ENCODE measurements at places on chromosomes 12 and 14. TPM values are rescaled to one million over a fixed set of nuclear protein-coding genes. Genes with fewer than 3 reads are reported as not detected.

DNA sequence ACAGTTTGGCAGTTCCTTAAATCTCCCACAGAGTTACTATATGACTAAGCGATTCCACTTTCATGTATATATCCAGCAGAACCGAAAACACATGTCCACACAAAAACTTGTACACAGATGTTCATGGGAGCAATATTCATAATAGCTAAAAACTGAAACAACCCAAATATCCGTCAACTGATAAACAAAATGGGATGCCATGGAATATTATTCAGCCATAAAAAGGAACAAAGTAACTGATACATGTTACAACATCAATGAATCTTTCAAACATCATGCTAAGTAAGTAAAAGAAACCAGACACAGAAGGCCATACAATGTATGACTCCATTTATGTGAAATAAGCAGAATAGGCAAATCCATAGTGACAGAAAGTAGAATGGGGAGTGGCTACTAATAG lies 80.2 kb upstream of the GPHB5 start:
- H3K36me3 ChIP-seq, result peaks cover 11% of the 10 kb centered on the region
- no peak for DNase-seq
- H3K4me3 ChIP-seq, result no peak overlapping the region
- H3K27ac ChIP-seq, result no peak overlapping the region

DNA sequence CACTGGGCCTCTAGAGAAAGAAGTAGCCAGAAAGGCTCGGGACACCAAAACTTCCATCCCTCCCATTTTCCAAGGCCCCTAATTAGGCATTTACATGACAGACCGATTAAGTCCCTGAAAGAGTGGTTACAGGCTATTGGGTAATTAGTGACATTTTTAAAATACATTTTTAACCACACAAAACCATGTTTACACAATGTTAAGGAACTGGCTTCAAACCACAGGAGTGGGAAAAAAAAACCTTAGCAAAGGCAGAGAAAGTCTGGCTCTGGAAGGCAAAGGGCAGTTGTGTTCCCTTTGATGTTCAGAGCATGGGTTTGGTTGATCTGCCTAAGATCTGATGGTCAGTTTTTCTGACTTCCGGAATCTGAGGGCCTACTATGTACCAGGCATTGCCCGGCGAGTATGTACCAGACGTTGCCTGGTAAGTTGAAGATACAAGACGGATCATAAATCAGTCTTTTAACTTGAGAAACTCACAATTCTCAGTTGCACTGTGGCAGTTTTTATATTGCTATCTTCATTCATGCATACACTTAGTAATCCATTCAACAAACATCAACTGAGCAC lies 576.5 kb downstream of the MED13L start:
- no peak for DNase-seq
- no peaks in the 10 kb centered on the region for H3K36me3 ChIP-seq
- H3K27me3 ChIP-seq, result peaks cover 1% of the 10 kb centered on the region

- no peak for DNase-seq
- no peaks in the 10 kb centered on the region for H3K27me3 ChIP-seq
- H3K36me3 ChIP-seq, result no peaks in the 10 kb centered on the region
Observed at GRCh38 chr14:58677996-58678395, 40.2 kb downstream of the DACT1 start.

DNA sequence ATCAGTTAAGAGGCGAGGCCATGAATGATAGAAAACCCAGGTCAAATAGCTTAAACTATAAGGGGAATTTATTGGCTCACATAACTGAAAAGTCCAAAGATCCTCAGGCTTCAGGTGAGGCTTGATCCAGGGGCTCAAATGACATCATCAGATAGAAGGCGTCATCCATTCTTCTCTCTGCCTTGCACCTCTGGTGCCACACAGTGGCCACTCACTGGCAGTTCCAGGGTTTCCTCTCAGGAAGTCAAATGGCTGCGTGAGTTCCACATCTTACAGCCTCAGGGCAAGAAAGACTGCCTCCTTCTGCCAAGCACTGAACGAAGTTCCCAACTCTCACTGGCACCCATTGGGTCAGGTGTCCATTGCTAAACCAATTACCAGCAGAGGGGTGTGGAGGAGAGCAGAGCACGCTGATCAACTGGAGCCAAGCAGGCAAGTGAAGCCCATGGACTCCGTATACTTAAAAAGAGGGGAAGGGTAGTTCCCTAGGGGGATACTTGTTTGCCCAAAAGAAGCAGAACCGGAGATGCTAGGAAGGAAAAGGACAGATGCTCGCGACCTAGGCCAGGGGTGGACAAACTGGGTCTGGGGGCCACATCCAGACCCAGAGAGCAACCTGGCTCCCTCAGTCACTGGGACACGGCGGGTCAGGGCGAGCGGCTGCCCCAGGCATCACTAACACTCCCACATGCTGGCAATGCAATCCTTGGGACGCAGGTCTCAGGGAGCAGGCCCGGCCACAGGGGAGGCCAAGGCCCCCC lies 69.3 kb downstream of the SERPINA3 start:
- no peak for DNase-seq
- H3K4me3 ChIP-seq, result no peak overlapping the region
- peaks cover 3% of the 10 kb centered on the region for H3K4me1 ChIP-seq
- no peak overlapping the region for H3K27ac ChIP-seq
- H3K27me3 ChIP-seq, result no peaks in the 10 kb centered on the region

DNA sequence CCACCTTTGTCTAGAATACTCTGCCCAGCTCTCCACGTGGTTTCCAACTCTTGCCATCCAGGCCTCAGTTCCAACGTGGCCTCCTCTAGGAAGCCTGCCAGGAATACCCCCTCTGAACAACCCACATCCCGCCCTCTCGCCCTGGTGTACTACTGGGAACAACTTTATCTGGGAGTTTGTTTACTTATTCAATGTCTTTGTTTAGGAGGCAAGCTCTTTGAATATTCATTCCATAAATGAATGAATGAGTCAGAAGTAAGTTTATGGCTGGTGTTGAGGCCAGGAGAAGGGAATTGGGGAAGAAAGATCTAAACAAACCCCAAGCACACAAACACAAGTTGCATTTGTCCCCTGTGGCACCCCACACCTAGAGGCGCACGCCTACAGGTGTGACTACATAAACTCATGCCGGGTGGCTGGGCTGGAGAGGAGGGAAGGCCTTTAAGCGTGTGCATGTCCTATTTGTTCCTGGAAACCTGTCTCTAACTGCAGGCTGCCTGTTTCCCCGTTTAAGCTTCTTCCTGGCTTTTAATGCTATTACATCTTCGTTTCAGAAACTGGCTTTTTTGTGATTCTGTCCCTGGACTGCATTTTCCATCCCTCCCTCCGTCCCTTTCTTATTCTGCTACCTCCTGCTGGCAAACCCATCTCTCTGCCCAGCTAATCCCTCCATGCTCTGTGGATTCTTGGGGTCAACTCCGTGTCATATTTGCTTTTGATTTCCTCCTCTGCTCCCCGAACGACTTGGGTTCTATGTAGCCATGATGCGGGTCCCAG lies 57.9 kb downstream of the FZD10 start:
- no peak overlapping the region for H3K27ac ChIP-seq
- no peak for DNase-seq
- H3K36me3 ChIP-seq, result no peaks in the 10 kb centered on the region

DNA sequence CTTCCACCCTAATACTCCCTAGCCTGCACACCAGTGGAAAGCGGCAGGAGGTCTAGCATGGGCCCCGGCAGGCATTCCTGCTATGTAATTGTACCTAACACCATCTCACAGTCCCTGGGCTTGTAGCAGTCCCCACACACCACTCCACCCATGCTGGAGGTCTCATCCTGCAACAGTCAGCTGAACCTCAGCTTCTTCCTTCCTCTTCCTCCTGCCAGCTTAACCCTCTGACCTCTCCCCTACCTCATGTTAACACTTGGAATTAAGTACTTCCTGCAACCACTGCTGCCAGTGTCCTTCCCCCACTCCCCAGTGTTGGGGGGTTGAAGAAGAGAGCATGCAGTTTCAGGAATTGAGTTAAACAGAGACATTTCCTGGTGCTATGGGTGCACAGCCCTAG lies 7.6 kb downstream of the ADCY4 start:
- no peaks in the 10 kb centered on the region for H3K36me3 ChIP-seq
- H3K4me1 ChIP-seq, result peaks cover 4% of the 10 kb centered on the region
- H3K4me3 ChIP-seq, result no peak overlapping the region
- DNase-seq, result no peak
- H3K27me3 ChIP-seq, result peaks cover 44% of the 10 kb centered on the region

- H3K36me3 ChIP-seq, result no peaks in the 10 kb centered on the region
- peaks cover 3% of the 10 kb centered on the region for H3K4me1 ChIP-seq
- no peak for DNase-seq
- H3K27me3 ChIP-seq, result no peaks in the 10 kb centered on the region
- H3K27ac ChIP-seq, result no peak overlapping the region
- no peak overlapping the region for H3K4me3 ChIP-seq
Observed at GRCh38 chr14:74636424-74637177, 24.6 kb upstream of the LTBP2 start.

GRCh38 chr14:82422230-82422629 lies 888.6 kb upstream of the SEL1L start:
- H3K27ac ChIP-seq, result no peak overlapping the region
- DNase-seq, result no peak
- H3K4me3 ChIP-seq, result no peak overlapping the region
- no peaks in the 10 kb centered on the region for H3K27me3 ChIP-seq
- no peaks in the 10 kb centered on the region for H3K4me1 ChIP-seq

DNA sequence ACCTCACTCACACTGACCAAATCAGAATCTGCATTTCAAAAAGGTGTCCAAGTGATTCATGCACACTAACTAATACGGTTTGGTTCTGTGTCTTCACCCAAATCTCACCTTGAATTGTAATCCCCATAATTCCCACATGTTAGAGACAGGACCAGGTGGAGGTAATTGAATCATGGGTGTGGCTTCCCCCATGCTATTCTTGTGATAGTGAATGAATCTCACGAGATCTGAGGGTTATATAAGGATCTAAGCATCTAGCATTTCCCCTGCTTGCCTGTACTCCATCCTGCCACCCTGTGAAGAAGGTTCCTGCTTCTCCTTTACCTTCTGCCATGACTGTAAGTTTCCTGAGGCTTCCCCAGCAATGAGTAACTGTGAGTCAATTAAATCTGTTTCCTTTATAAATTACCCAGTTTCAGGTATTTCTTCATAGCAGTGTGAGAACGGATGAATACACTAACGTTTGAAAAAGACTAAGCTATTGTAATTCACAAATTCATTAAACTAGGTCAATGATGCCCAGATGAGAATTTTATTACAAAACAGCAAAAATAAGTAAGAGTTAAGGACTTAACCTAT lies 759.1 kb downstream of the GALC start:
- no peaks in the 10 kb centered on the region for H3K27me3 ChIP-seq
- no peaks in the 10 kb centered on the region for H3K4me1 ChIP-seq
- no peak overlapping the region for H3K4me3 ChIP-seq
- no peak overlapping the region for H3K27ac ChIP-seq

GRCh38 chr12:33602515-33602914 lies 162.9 kb upstream of the SYT10 start:
- no peaks in the 10 kb centered on the region for H3K36me3 ChIP-seq
- H3K4me1 ChIP-seq, result no peaks in the 10 kb centered on the region
- H3K4me3 ChIP-seq, result no peak overlapping the region
- H3K27ac ChIP-seq, result no peak overlapping the region
- DNase-seq, result no peak
- no peaks in the 10 kb centered on the region for H3K27me3 ChIP-seq

DNA sequence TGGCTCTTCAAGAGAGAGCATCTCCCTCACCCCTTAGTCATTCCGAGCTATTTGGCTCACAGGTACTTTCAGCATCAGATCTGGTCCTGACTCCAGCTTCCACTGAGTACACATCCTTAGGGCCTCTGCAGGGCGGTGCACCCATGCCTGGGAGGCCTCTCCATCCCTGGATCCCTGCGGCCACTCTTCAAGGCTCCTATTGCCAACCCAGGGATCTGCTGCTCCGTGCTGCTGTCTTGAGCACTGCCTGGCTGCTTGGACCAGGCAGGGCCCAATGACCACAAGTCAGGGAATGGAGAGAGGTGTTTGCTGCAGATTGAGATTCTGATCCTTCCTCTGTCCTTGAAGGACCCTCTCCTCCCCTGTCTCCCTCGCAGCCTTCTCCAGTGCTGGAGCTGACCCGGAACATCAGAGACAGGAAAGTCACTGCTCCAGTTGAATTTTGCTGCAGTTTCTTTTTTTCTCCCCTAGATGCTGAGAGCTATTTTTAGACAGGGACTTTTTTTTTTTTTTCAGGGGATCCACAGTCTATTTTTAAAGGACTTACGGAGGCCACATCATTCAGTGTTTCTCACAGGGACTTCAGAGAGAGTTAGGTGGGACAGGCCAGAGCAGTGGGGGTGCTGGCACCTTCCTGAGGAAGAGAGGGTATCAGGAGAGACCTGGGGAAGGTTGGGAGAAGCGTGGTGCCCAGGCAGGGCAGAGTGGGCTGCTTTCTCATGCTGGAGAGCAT lies 50.1 kb upstream of the KCNA1 start:
- H3K27me3 ChIP-seq, result peaks cover 7% of the 10 kb centered on the region
- H3K4me3 ChIP-seq, result no peak overlapping the region
- no peaks in the 10 kb centered on the region for H3K36me3 ChIP-seq
- DNase-seq, result no peak
- H3K27ac ChIP-seq, result no peak overlapping the region

DNA sequence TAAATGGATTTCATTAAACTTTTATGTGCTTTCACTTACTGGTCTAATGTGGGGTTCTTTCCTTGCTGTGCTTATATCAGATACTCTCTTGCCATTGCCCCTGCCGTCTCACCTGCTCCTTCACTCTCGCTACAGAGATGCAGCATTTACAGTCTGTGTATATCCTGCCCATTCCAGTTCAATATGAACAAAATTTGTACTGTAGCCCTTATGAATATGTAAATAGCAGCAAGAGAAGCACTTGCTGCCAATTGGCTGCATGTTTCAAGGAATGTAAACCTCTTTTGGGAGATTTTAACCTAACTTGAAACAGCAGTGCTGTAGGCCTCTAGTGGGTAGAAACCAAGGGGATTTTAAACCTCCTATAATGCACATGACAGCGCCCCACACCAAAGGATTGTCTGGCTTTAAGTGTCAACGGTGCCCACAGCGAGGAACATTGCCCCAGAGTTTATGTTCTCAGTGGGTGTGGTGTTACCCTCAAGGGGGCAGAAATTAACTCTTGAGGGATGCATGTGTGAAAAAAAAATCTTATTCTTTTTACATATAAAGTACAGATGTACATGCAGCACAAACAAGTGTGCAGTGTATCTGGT lies 19.1 kb downstream of the PCNX1 start:
- H3K27me3 ChIP-seq, result no peaks in the 10 kb centered on the region
- H3K36me3 ChIP-seq, result no peaks in the 10 kb centered on the region
- peaks cover 4% of the 10 kb centered on the region for H3K4me1 ChIP-seq
- no peak overlapping the region for H3K27ac ChIP-seq

- H3K27me3 ChIP-seq, result no peaks in the 10 kb centered on the region
- H3K36me3 ChIP-seq, result no peaks in the 10 kb centered on the region
- no peak overlapping the region for H3K4me3 ChIP-seq
- no peak for DNase-seq
Observed at GRCh38 chr14:77158175-77158881, 16.7 kb upstream of the ZDHHC22 start.

Gene GLS2
- total RNA-seq, result 16.9 TPM

Gene STXBP6
- total RNA-seq, result 19.3 TPM

Gene TRHDE
- total RNA-seq, result 5.0 TPM

Gene GALNT6
- total RNA-seq, result 10.7 TPM

Gene MIP
- total RNA-seq, result not detected

Gene SLC10A1
- total RNA-seq, result not detected

Measured in H1 (cell line).